ENCODE measurements at places on chromosomes 16 and 17.
A peak's percentile ranks its signal among the peaks of the same experiment; 100 is the strongest.

DNA sequence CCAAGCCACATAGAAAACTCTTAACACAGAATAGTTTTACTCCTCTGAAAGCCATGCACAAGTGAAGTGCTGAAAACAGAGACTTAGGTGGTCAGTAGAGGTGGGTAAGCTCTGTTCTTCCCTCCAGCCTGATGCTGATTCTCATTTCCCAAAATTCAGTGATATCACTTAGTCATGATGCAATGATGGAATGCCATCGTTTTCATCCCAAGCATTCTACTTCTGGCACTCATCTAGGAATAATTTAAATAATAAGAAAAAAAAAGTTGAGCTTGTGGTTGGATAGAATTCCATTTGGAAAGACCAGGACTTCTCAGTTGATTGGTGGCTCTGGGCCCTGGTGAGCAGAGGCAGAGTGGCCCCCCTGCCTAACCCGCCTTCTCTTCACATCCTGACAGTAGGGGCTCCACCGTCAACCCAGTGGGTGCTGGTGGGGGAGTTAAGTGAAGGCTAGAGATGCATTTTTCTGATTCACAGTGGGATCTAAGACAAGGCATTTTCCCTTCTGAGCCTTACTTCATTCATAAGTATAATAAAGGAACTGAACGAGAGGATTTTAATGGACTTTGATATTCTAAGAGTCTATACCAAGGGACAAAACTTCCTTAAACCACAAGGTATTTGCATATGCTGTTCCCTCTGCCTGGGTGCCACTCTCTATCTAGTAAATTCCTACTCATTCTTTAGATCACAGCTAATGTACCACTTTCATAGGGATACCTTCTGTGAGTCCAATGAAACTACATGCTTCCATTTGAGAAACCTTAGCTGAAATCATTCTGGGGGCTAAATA, 310.3 kb upstream of the DYNLRB2 start:
- no peak for DNase-seq

DNA sequence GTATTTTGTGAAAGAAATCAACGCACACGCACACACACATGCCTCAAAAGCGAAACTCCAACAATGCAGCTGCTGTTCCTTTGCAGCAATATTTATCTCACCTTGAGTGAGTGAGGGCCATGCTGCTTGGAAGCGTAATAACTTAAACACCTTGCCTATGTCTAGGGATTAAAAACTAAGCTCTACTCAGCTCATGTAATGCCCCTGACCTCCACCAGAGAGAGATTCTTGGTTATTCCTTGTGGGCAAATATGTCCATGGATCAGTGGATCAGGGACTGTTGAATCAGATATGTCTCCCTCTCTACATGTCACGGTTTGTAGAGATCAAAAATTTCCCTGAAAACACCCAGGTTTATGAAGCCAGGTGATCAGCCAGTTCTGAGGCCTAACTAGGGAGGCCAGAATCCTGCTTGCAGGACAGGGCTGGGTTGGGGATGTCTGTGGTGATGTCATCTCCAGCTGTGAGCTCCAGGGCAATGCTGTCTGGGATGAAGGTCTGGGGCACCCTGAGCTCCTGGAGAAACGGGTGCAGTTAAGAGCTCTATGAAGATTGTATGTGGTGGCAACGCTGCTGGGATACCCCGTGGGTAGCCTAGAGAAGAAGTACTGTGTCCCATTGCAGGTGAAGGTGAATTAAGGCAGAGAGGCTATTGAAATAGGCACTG, 149.4 kb downstream of the KCNJ12 start:
- DNase-seq, result no peak

DNA sequence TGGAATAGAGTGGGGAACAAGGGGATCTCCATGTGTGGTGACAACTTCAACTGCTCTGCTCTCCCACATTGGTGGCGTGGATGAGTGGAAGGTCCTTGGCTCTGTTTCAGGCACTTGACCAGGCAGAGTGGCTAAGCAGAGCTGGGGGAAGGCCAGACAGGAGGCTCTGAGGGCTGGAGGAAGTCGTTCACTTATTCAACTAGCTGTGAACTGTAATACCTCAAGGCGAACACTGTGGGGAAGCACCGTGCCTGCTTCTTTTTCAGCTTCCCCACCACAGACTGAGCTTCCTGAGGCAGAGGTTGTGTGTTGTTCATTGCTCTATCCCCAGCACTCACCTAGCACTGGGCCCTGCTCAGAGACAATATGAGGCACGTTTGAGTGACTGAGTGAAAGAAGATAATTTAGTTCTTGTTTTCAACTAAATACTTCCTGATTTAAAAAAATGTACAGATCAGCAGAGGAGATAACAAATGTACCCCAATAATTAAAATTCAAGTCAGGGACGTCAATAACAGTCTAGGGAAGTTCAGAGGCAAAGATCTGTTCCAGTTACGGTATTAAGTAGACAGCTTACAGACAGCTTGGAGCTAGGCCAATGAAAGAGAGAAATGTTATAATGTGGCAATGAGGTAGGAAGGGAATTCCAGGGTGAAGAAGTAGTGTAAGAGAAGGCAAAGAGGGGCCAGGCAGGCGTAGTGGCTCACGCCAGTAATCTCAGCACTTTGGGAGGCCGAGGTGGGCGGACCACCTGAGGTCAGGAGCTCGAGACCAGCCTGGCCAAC, 34.7 kb downstream of the MYO18A start:
- DNase-seq, result peak; percentile 85

GRCh38 chr16:3431779-3432219, 11.5 kb downstream of the ZNF597 start:
- DNase-seq, result peak; percentile 33
